ENCODE measurements at places on chromosomes 5 and 9.

GRCh38 chr9:8284884-8285283, 485.3 kb upstream of the DMAC1 start:
- DNase-seq: no peak

DNA sequence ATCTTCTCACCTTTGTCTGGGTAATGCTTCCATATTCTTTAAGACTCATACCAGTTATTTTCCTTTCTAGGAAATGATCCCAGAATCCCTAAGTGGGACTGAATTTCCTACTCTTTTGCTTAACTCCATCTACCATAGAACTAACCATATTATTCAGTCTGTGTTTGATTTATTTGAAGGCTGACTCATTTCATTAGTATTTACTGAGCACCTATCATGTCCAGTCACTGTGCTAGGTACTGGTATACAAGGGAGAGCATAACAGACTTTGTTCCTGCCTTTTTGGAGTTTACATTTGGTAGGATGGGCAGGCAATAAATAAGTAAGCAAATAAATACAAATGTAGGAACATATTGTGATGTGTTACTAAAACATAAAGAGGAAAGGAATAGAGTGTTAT, 4.3 kb downstream of the NPR2 start:
- no peak for DNase-seq

DNA sequence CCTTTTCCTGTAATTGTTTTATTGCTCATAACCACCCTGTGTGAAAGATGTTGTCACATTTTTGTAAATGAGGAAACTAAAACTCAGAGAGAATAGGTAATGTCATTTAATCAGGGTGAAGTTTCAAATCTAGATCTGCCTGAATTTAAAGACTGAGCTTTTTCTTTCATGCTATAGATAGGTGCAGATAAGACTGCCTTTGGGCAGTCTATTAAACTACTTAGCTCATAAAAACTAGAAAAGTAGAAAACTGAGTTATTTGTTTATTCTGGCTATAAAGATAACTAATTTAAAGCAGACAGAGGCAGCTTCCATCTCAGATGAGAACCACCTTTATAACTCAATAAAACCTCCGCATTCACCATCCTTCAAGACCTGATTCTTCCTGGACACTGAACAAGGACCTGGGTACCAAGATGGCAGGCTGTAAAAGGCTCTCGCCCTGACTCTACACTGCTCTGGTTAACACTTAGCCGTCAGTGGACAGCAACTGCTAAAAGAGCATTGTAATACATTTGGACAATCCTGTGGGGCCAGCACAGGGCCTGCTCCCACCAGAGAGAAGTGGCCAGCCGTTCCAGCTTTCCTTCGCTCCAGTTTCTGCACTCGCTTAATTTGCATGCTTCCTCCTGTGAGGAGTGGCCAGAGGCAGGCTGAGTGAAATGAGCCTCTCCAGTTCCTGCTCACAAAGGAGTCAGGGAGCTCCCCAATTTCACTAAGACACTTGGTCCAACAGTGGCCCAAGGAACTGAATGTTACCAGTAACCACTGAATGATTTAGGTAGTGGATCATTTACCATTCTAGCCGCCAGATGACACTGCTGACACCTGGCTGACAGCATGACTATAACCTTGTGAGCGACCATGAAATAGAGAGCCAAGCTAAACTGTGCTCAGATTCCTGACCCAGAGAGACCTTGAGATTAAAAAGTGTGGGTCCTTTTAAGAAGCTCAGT, 566.4 kb downstream of the EFNA5 start:
- DNase-seq: no peak

GRCh38 chr5:61964201-61964600, 341.8 kb upstream of the KIF2A start:
- DNase-seq: no peak

DNA sequence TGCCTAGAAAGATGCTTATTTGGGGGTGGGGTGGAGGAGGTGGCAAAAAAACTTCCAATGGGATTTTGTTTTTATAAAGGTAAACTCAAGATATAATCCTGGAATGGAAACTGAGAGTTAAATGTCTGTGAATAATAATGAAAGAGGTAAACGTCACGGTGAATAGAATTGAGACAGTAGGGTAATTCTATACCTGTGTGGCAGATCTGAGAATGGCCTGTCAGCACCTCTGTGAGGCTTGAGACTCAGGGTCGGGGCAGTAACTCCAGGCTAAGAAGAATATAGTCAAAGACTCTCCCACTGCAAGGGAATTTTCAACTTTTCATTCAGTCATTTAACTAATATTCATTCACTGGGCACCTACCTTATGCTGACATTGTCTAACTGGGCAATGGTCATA, 581.2 kb upstream of the ZNF608 start:
- DNase-seq: no peak
